AML-193 (cell line): ENCODE measurements at places on chromosomes 2 and 18.

DNA sequence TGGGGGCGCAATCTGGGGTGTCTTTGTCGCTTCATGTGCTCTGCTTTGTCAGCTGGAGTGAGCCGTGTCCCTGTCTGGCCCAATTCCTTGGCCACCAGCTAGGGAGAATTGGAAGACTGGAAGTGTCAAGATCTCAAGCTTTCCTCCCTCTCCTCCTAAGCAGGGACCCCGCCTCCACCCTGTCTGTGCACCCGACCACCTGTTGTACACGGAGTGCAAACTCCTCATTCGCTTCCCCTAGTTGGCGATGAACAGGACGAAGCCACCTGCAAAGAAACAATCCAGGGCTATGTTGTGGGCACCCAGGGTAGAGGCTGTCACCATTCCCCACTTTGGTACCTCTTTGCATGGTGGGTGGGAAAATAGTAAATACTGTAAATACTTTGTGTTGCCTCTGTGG is 1.7 kb upstream of the DQX1 start:
- DNase-seq = no peak

DNA sequence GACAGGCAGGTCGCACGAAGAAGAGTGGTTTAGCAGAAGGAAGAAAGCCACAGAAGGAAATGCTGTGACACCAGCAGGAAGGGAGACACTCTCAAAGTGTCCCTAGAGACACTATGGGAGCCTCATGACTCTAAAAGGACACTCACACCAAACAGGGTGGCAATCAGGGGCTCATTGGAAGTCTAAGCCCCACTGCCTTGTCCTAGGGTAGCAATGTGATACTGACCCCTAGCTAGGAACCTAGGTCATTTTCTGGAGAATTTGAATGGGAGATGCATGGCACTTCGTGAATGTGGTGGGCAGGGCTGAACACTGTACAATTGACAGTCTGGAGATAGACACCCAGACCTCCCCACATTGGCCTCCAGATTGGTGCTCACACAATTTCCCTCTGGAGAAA is 385.0 kb downstream of the EIPR1 start:
- no peak for DNase-seq

GRCh38 chr2:88563129-88563528 is 64.1 kb downstream of the EIF2AK3 start:
- no peak for DNase-seq

DNA sequence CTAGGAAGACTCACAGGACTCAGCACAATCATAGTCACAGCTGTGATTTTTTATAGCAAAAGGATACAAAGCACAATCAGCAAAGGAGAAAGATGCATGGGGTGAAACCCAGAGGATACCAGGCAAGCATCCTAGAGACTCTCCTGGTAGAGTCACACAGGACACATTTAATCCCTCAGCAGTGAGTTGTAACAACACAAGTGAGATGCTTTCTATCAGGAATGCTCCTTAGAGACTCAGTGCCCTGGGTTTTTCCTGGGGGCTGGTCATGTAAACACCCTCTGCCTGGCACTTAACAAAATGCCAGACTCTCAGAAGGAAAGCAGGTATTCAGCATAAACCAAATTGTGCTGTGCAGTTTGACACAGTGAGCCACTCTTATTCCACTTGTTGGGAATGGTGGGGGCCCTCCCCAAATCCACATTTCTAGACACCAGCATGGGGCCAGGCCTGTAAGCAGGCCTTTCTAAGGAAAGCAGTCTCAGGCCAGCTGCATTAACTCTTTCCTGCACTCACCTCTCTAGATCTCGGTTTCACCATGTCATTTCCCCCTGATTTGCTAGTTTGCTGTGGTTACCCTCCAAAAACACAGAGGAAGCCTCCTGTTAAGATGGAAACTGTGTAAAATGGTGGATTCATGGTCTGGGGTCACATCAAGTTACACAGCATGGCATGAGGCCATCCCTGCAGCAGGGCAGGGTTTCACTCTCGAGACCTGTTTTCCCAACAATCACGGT is 16.9 kb upstream of the RNU4ATAC start:
- DNase-seq = no peak

- no peak for DNase-seq
Measured at GRCh38 chr2:36480028-36480427, 117.9 kb downstream of the FEZ2 start.

- DNase-seq = no peak
Measured at GRCh38 chr2:118006326-118006725, 7.5 kb downstream of the CCDC93 start.

DNA sequence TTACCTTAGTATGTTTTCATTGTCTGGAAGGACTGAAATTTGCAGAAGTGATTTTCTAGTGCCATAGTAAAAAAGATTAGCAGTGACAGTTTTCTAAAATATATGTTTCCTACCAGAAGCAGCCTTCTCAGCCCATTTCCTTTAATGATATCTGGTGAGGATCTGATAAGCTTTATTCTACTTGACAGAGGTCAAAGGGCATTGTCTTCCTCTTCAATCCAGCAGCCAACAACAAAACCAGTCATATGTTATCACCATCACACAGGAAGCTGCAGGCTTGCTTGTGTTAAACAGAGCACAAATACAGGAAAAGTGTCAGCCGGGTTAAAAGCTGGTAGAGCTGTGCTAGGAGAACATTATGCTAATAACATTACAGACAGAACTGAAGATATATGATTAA is 35.6 kb upstream of the ZSWIM2 start:
- DNase-seq = no peak

DNA sequence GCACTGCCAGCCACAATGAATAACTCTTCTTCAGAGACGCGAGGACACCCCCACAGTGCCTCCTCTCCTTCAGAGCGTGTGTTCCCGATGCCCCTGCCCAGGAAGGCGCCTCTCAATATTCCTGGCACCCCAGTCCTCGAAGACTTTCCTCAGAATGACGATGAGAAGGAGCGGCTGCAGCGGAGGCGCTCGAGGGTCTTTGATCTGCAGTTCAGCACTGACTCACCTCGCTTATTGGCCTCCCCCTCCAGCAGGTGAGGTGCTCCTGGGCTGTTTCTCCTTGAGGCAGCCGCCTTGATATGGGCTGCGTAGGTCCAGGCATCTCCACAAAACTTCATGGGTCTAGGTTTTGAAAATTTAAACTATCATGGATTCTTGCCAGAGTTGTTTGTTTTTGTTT is 6.1 kb downstream of the NCAPH start:
- no peak for DNase-seq

- DNase-seq = no peak
Measured at GRCh38 chr2:53510401-53510800, 257.2 kb upstream of the CHAC2 start.

GRCh38 chr2:240469239-240469636 is 33.8 kb downstream of the GPC1 start:
- DNase-seq = no peak

DNA sequence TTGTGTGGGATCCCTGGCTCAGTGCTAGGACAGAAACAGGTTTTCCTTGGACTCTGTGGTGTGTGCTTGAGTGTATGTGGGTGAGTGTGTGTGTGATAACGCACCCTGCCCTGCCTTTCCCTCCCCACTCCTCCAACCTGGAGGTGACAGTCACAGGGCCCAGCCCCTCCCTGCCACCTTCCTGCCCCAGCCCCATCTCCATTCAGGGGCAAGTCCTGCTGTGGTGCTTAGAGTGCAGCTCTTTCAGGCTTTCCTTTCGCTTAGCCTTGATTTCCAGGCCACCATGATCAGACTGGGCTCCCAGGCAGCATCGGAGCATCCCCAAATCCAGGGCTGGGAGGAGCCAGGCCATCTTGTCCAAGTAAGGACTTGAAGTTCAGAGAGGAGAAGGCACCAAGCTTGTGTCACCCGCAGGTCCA is 185.2 kb downstream of the ZFP36L2 start:
- DNase-seq = no peak
